Panc1 (cell line): ENCODE measurements at places on chromosomes 3 and 15. TPM values are rescaled to one million over a fixed set of nuclear protein-coding genes. Genes with fewer than 3 reads are reported as not detected.

- no peak for DNase-seq
These were observed 324.8 kb upstream of the CTDSPL start for GRCh38 chr3:37536840-37537239.

DNA sequence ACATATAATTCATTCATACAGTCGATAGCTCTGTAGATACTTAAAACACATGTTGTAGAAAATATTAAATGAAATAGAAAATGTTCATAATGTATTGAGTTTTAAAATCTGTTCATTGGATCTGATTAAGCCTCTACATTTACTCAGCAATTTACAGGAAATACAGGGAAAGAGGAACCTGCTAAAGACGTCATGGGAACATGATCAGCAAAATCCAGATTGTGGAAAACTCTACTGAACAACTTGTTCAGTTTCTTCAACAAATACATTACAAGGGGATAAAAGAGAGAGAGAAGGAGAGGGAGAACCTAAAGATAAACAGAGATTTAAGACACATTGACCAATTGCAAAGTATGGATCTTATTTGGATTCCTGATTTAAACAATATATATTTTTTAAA, 46.7 kb downstream of the KLHL6 start:
- no peak for DNase-seq

- DNase-seq: no peak
These were observed 243.7 kb upstream of the LRIG1 start for GRCh38 chr3:66744521-66744920.

DNA sequence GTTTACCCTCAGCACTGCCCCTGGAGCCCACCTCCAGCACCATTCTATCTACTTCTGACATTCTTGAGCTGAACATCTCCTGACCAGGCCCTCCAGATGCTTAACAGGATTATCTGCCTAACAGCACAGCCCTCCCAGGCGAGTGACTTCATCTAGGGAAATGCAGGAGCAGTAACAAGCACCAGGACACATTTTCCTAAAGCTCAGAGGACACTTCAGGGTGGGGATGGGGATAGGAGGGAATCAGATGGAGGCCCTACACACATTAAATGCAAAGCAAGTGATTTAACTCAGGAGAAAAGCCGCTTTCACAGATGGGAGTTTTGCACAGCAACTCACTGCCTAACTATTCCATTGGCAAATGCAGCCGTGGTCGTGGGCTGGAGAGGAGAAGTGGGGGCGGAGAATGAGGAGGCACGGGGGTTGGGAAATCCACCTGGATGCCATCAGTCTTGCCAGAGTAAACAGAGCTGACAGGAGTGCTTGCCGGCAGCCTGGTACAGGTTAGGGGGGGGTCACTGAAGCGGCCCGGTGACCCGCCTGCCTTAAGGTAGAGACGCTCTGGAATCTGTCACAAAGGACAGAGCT, 21.3 kb upstream of the BNC1 start:
- no peak for DNase-seq

- no peak for DNase-seq
These were observed 4.8 kb upstream of the CLSTN2 start for GRCh38 chr3:139930211-139930610.

DNA sequence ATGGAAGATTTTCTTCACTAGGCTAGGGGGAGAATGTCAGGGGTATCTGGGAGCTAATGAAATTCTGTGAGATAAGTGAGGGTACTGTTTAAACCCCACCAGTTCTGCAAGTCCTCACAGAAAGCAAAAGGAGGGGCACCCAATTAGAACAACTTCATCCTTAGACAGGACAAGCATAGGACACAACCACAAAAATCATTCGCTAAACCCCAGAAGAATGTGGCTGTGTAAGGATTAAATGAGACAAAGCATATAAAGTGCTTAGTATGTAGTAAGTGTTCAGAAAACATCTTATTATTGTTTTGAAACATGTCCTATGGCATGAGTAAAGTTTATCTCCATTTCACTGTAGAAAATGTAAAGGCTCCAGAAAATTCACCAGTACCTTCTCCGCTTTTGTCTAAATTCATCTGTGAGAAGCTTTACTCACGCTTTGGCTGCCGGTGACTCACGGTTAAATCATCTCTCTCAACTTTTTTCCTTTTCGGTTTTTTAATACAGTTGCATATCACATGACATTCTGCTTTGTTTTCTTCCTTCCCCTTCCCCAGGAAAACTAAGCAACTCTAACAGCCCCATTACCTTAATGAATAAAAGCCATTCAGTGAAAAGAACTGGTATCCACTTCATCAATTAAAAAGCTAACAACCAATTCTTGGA, 1.7 kb downstream of the CLRN1 start:
- peak; percentile 22 for DNase-seq

DNA sequence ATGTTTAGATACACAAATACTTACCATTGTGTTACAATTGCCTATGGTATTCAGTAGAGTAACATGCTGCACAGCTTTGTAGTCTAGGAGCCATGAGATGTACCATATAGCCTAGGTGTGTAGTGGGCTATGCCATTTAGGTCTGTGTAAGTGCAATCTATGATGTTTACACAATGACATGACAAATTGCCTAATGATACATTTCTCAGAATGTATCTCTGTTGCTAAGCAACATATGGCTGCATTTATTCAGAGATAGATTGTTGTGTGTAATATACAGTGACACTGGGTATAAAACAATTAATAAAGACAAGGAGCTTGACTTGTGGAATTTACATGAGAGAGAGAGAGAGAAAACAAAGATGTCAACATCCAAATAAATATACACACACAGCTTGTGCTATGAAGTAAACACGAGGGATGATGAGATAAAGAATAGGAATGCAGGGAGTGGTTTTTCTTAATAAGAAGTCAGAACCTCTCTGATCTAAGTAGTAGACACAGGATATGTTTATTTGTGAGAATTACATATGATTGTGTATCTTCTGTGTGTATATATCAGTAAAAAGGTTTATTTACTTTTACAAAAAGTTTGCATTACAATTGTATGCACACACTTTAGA, 110.0 kb downstream of the KCNAB1 start:
- no peak for DNase-seq

DNA sequence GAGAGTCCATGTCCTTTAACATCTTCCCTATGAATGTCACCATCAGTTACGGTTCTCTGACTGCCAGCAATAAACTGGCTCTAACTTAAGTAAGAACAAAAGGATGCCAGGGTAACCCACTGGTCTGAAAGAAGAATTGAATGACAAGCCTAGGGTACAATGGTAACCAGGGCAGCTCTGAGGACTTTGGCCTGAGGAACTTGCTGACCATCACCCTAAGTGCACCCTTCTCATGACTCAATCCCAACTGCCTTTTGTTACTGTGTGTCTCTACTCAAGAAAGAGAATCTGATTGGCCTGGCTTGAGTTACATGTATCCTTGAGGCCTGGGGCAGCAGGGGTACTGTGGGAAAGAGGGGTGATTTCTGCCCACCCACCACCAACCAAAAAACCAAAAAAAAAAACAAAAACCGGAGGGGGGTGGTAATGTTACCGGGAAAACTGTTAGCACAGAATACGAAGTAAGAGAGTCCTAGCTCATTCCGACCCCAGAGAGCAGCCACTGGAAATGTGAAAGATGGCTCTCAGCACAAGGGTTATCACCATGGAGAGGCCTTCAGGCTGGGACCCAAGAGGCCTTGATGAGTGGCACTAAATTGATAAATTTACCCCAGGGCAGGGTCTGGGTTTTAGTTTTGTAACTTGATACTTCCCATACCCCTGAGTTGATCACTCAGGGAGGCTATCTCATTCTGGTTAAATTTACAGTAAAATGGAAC, 9.3 kb upstream of the SLC28A1 start:
- no peak for DNase-seq

GRCh38 chr15:89385596-89386331, 51.1 kb upstream of the POLG start:
- DNase-seq: no peak

GRCh38 chr15:90840954-90841353, 27.4 kb upstream of the FURIN start:
- no peak for DNase-seq

DNA sequence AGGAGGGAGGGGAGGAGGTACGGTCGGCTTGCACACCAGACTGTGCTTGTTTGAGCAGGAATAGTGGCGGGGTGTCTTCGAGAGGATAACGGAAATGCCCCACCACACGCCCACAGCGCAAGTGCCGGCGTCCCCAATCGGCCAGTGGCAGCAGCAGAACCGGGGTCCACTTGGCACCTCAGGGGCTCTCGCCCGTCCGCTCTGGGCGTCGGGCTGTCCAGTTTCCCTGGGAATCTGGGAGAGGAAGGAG, 53.7 kb downstream of the CCDC54 start:
- DNase-seq: no peak

DNA sequence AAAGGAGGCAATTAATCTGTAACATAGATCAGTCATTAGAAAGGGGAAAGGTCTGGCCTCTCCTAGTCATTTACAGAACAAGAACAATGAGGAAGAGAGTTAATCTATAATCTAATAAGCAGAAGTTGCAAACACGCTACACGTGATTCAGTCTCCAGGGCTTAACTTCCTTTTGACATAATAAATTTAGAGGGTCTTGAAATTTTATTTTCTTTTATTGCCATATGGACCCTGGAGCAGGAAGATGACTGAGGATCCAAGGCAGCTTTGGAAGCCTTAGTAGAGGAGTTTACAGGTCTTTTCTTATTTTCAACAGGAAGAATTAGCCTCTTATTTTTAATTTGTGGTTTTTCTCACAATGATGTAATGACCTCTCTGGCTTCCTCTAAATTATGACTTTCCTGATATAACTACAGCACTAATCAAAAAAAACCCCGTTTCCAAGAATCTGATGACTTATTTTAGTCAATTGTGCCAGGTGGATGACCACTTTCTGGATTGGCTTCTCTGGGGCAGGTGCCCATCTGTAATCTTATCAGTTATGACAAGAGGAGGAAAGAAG, 32.2 kb downstream of the ADGRG7 start:
- no peak for DNase-seq

GRCh38 chr15:34122771-34123183, 20.9 kb downstream of the PGBD4 start:
- no peak for DNase-seq

GRCh38 chr3:126973814-126974213, 9.1 kb upstream of the PLXNA1 start:
- DNase-seq: no peak

- no peak for DNase-seq
These were observed 404.1 kb upstream of the ATP11B start for GRCh38 chr3:182389071-182389815.

GRCh38 chr15:74032606-74033561, 38.4 kb downstream of the PML start:
- DNase-seq: no peak

ELL3 gene
- total RNA-seq: 6.8 TPM

UBA7 gene
- 12.5 TPM for total RNA-seq

TIPARP gene
- 22.1 TPM for total RNA-seq

PLA2G4E gene
- total RNA-seq: not detected

CNBP gene
- 355 TPM for total RNA-seq

LAMB2 gene
- total RNA-seq: 189 TPM

PLIN1 gene
- total RNA-seq: 0.44 TPM

PRTG gene
- total RNA-seq: 11.4 TPM

LRRK1 gene
- total RNA-seq: 88.0 TPM

KY gene
- total RNA-seq: not detected

SNAP23 gene
- 48.9 TPM for total RNA-seq
